ENCODE measurements at places on chromosomes 7 and 10.

DNA sequence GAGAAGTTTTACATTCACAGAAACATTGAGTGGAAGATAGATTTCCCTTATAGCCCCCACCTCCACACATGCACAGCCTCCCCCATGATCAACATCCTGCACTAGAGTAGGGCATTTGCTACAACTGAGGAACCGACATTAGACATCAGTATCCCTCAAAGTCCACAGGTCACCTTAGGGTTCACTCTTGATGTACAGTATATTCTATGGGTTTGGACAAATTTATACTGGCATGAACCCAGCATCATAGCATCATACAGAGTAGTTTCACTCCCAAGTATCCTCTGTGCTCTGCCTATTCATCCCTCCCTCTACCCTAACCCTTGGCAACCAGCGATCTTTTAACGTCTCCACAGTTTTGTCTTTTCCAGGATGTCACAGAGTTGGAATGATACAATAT lies 64.4 kb downstream of the VSTM4 start:
- DNase-seq = no peak

GRCh38 chr7:133978502-133979295 lies 148.4 kb upstream of the LRGUK start:
- no peak for DNase-seq

GRCh38 chr7:36625247-36625646 lies 99.0 kb downstream of the AOAH start:
- DNase-seq = no peak

GRCh38 chr7:18948521-18948920 lies 168.9 kb downstream of the TWIST1 start:
- DNase-seq = no peak

DNA sequence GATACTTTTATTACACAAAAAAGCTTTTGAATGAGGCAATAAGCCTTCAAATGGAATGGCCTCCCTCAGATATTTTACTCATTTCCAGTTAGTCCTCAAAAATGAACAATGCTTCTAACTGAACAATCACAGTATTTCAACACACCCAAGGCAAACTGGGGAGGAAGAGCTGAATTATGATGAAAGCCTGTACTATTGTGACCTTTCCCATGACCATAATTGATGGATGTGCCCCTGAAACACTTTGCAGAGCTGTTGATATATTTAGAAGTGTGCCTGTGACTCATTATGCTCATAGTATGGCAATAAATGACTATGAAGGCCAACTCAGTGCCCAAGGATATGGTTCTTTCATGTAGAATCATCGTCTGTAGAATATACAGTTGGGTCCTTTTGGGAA lies 248.1 kb downstream of the AHR start:
- no peak for DNase-seq

GRCh38 chr7:45975847-45976484 lies 54.9 kb upstream of the IGFBP3 start:
- DNase-seq = no peak

GRCh38 chr10:103168438-103168837 lies 24.6 kb downstream of the NT5C2 start:
- DNase-seq = no peak

DNA sequence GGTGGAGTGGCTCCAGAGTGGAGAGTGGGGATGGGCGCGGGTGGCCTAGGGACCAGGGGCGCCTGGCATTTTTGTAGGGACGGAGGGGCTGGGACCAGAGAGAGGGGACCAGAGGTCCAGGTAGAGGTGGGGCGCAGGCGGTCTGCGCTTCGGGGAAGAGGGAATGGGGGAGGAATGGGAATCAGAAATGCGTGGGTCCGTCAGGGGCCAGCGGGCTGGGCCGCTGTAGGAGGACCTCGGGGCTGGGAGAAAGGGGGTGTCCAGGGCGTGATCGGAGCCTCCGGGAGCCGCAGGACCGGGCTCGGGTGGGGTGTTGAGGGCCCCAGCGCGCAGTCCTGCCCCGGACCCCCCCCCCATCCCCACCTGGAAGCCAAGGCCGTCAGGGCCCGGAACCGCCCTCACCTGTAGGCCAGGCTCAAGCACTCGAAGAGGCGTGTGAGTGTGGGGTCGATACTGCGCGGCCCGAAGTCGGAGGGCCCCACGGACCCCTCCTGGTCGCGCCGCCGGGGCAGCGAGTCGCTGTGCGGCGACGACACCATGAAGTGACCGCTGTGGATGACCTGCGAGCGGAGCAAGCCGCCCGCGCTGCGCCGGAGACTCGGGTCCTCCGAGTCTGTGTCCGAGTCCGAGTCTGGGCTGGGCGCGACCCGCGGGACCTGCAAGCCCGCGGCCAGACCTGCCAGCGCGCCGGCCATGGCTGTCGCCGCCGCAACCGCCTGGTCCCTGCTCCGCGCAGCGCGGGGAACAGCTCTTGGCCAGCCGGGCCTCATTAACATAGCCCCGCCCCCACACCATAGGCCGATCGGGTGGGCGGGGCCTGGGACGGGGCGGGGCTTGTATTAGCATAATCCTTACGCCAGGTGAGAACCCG lies at the start of gene MLXIPL:
Gene MLXIPL, minus strand, starts transcription at position 725 of the 871 bp plus-strand sequence. Its CDS starts 30 bp downstream, at position 695.
- no peak for DNase-seq

- no peak for DNase-seq
Measured at GRCh38 chr7:87885018-87885417, 8.7 kb downstream of the DBF4 start.

DNA sequence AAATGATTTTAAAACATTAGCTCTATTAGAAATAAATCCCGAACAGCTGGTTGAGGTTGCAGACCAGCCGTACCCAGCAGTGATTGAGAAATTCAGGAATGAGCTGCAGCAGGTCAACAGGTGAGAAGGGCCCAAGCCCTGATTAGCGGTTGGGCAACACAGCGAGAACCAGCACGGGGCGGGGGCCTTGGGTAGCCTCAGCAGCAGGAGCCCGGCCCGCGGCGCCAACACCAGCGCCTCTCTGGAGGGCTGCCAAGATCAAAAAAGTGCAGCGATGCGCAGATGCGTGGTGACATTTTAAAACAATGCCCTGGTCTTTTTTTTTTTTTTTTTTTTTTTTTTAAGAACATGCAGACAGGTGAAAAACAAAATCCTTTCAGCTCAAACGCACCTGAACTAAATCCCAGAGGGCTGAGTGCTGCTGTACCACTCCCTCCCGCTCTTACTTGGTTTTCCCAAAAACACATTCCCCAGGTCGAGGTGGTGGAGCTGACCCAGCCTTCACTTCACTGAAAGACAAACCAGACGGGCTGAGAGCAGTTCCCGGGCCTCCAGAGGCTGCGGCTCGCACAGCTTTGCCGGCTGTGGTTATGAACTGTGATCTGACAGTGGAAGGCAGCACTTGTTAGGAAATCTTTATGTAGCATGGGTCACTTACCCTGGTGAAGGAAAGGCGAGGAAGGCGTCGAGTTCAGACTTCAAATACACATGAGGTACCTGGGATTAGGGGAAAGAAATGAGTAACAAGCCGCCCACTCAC lies 579.4 kb downstream of the SDK1 start:
- DNase-seq = no peak

DNA sequence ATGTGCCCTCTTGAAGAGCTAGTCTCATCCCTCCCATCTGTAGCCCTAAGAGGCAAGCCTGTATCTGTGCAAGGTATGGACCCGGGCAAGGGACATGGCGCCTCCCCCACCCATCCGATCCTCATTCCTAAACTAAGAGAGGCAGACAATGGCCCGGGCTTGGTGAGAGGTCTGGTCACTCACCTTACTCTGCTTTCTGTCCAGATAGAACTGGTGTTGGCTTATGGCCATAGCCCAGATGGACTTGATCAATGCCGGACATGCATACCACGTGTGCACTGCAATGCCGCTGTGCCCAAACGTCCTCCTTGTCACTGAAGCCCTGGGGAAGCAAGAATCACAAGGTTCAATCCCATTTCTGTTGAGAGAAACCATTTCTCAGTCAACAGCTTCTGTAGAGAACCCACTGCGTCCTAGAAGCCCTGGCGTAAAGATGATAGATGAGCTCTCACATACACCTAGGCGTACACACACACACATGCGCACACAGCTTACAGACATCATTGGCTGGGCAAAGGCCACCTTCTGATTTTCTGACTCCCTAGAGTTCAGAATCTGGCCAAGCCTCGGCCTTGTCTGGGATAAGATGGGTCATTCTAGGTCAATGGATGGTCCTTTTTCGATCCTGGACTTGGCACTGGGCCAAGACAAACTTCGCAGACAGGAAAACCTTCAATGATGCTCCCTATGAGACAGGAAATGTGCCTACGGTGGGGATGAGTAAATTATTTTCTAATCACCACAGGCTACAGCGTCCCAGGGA lies 114.6 kb downstream of the PRPF18 start:
- DNase-seq = no peak

GRCh38 chr10:31020209-31020608 lies 11.5 kb downstream of the ZNF438 start:
- no peak for DNase-seq

GRCh38 chr7:109522585-109522984 lies 952.9 kb downstream of the DNAJB9 start:
- no peak for DNase-seq

DNA sequence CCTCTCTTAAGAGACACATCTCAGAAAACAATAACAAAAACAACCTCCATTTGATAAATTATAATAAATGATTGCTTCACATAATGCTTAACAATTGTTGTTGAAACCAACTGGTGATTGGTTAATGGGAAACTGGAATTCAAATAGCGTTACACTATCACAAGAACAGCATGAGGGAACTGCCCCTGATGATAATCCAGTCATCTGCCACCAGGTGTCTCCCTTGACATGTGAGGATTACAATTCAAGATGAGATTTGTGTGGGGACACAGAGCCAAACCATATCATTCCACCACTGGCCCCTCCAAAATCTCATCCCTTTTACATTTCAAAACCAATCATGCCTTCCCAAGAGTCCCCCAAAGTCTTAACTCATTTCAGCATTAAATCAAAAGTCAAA lies 375.9 kb downstream of the BMPER start:
- no peak for DNase-seq

DNA sequence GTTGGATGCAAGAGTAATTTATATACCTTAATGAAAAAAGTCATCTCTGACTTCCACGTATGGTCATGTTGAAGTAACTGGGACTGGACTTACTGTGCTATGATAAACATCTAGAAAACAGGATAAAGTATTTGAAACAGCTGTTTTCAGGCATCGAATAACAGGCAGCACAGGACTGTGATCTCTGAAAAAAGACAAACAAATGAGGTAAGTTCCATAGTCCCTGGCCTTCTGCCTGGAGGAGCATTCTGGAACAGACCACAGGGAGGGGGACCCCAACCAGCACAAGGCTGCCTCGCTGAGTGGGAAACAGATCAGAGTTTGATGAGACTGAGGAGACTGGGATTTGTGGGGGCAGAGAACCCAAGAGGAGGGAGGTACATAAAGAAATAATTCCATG lies 89.1 kb upstream of the HABP2 start:
- DNase-seq = no peak

DNA sequence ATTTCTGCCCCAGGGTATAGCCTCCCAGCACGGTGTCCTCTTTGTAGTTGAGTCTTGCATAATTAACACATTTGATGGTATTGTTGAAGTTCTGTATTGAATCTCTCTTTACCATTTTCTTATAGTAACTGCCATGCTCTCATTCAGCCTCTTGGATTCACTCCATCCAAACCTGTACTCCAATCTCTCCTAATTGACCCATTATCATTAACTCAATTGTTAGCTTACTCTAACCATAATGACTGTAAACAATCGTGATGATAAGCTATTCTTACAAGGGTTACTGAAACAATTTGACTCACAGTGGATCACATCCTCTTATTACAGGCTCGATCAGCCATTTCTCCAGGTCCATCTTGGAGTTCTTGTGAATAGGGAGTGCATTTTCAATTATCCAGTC lies 191.9 kb upstream of the AGK start:
- DNase-seq = no peak

GRCh38 chr7:45446195-45446944 lies 127.8 kb upstream of the ADCY1 start:
- DNase-seq = no peak

- DNase-seq = no peak
Measured at GRCh38 chr10:7596356-7596755, 70.4 kb downstream of the ITIH5 start.

- no peak for DNase-seq
Measured at GRCh38 chr10:48983648-48984351, 44.2 kb upstream of the LRRC18 start.

GRCh38 chr7:6380310-6381095 lies 67.3 kb downstream of the DAGLB start:
- DNase-seq = no peak

GRCh38 chr10:110724937-110725336 lies 80.8 kb downstream of the RBM20 start:
- DNase-seq = no peak
